ENCODE measurements at places on chromosomes 1 and 21.
A peak's percentile ranks its signal among the peaks of the same experiment; 100 is the strongest.

- DNase-seq: no peak
Measured at GRCh38 chr1:212974711-212975110, 24.4 kb downstream of the VASH2 start.

DNA sequence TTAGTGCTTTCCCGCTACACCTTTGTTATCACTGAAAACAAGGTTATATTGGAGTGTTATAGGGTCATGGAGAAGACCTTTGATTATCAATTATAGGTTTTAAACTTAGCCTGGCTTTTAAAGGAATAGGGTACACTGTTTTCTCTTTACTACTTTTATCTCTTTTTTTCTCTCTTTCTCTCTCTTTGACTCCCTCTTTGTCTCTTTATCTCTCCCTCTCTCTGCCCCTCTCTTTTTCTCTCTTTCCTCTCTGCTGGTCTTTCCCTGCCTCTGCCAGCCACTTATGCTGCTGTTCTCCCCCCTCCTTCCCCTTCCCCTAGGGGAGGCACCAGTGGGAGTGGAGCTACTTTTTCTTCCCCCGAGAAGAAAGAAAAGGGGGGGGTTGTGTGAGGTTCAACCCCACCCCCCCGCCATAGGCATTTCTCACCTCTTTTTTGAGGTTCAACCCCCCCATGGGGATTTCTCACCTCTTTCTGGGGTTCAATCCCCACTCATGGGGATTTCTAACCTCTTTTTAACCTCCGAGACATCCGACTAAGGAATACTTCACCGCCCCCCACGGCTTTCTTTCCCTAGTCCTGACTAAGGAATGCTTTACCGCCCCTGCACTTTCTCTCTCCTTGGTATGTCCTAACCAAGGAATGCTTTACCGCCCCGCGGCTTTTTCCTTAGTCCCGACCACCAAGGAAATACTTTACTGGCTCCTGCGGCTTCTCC, 17.2 kb upstream of the ZBTB8B start:
- no peak for DNase-seq

DNA sequence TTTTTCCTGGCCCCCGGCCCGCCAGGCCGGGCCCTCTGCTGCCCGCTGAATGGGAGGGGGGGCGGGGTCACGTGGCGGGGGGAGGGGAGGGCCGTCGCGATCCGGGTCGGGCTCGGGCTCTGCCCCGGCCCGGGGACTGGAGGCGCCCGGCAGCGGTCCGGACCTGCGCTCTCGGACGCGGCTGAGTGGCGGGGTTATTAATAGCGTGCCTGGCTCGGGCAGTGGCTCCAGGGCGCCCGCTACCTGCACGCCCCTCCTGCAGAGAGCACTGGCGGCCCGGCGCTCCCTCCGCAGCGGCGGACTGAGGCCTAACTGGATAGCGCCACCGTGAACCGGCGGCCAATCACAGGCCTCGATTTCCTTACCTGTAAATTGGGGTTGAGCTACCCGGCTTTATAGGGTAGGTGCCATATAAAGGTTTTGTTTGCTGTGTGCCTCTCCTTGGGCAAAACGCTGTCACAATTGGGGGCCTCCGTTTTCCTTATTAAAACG, 28.1 kb downstream of the AHDC1 start:
- no peak for DNase-seq

- no peak for DNase-seq
Measured at GRCh38 chr1:21939650-21940374, 2.7 kb upstream of the HSPG2 start.

GRCh38 chr21:43012596-43012995, 38.2 kb downstream of the PKNOX1 start:
- no peak for DNase-seq

DNA sequence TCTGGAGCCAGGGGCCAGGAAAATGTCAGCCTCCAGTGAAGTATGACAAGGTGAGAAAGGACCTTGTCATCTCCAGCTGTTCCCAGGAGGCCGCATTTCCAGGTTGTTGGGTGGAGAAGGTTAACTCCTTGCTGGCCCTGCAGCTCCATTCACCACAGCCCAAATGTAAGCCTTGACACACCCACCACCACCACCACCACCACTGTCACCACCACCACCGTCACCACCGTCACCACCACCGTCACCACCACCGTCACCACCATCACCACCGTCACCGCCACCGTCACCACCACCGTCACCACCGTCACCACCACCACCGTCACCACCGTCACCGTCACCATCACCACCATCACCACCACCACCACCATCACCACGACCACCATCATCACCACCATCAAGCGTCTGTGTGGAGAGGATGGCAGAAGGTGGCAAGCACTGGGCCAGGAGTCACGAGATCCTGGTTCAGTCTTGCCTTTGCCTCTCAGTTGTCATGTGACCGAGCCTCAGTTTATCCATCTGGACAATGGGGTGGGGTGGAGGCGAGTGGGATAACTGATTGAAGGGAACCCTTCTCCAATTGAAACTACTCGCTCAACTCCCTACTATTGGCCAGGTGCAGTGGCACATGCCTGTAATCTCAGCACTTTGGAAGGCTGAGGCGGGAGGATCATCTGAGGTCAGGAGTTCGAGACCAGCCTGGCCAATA, 21.2 kb upstream of the FAM131C start:
- no peak for DNase-seq

DNA sequence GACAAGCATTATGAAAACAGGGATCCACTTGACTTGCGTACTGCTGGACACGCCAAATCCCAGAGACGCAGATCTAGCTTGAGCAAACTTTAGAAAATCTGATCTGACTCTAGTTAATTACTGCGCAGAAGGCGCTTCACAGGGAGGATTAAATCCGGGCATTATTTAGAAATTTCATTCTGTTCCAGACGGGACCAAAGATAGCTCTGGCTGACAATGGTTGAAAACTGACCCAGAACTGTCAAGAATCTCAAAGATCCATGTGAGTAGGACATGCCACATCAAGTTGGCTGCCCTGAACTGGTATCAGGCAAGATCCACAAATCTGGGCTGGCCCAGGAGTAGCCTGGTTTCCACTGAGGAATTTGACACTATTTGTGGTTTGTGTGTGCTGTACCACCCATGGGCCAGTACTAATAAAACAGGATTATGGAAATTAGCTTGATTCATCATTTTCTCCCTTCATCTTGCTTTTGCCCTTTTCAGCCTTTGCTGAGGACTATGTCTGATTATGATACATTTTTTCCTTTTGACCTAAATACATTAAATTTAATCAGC, 171.0 kb downstream of the VAV3 start:
- DNase-seq: no peak

DNA sequence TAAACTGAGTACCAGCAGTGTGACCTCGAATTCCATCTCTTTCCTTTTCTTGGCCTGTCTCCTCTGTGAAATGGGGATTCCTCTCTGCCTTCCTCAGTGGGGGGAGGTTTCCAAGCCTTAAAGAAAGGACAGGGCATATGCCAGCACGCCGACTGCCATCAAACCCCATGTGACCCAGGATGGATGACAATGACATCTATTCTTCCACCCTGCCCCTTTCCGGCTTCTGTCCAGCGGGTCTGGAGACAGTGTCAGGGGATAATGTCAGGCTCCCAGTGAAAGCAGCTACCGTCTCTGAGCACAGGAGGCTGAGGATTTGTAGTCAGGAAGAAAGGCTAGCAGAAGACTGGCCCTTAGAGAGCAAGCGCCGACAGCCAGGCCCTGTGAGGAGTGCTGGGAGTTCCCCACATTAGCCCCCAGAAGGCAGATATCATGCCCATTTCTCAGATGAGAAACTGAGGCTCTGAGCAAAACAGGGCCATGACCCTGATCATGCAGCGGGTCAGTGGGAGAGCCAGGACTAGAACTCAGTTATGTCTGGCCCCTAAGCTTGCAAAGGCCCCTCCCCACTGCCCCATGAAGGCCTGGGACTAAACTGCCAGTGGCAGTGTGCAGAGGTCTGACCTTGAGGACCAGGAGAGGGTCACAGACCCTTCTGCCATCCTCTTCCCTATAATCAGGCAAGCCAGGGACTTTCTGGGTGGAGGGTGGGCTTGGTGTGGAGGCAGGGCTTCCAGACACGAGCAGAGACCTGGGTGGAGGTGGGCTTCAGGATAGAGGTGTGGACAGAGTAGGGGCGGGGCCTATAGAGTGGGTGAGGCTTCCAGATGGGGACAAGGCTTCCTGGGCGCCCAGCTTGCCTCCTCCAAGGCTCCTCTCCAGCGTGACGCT, 30.1 kb downstream of the CDCA8 start:
- no peak for DNase-seq

GRCh38 chr1:192170196-192170984, 12.1 kb downstream of the RGS18 start:
- no peak for DNase-seq

DNA sequence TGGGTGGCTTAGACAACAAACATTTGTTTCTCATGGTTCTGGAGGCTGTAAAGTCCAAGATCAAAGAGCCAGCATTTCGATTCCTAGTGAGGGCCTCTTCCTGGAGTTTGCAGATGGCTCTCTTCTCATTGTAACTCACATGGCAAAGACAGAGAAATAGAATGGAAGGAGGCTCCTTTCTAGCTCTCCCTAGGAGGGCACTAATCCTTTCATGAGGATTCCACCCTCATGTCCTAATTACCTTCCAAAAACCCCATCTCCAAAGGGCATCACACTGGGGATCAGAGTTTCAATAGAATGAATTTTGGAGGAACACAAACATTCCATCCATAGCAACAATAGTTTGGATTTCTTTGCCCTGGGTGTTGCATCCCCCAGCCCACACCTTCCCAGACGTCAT, 247.3 kb downstream of the TTLL7 start:
- no peak for DNase-seq

GRCh38 chr1:39132505-39133339, 71.8 kb upstream of the MACF1 start:
- no peak for DNase-seq

DNA sequence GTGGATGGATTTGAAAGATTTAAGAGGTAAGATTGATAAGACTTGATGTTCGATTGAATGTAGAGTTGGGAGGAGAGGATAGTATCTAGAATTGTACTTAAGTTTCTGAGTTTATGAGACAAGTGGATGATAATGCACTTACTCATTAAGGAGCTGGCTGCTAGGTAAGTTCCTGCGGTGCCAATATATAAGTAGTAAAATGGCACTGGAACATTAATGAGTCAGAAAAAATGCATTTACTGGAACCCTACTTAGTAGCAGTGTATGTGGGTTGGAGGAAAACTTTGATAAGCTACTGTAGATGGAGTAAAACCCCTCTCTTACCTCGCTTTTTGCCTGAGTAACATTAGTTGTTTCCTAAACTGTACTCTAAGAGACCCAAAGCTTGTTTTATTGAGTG, 68.2 kb downstream of the ZFYVE9 start:
- no peak for DNase-seq

DNA sequence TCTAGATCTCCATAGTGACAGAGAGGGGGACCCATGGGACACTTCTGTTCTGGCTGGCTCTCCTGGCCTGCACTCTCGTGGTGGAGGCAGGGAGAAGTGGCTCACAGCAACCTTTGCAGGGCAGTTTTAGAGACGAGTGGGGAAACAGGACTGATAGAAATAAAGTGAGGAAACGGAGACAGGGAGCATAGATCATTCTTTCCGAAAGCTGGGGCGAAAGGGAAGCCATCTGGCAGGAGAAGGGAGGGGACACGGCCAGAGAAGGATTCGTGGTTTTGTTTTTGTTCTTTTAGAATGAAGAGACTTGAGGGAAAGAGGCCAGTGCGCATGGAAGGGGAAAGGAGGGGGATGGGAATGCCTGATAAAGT, 3.5 kb downstream of the TIE1 start:
- no peak for DNase-seq

- no peak for DNase-seq
Measured at GRCh38 chr21:32248571-32249461, 30.0 kb downstream of the MIS18A start.

GRCh38 chr1:165947797-165948455, 120.5 kb downstream of the UCK2 start:
- DNase-seq: no peak

DNA sequence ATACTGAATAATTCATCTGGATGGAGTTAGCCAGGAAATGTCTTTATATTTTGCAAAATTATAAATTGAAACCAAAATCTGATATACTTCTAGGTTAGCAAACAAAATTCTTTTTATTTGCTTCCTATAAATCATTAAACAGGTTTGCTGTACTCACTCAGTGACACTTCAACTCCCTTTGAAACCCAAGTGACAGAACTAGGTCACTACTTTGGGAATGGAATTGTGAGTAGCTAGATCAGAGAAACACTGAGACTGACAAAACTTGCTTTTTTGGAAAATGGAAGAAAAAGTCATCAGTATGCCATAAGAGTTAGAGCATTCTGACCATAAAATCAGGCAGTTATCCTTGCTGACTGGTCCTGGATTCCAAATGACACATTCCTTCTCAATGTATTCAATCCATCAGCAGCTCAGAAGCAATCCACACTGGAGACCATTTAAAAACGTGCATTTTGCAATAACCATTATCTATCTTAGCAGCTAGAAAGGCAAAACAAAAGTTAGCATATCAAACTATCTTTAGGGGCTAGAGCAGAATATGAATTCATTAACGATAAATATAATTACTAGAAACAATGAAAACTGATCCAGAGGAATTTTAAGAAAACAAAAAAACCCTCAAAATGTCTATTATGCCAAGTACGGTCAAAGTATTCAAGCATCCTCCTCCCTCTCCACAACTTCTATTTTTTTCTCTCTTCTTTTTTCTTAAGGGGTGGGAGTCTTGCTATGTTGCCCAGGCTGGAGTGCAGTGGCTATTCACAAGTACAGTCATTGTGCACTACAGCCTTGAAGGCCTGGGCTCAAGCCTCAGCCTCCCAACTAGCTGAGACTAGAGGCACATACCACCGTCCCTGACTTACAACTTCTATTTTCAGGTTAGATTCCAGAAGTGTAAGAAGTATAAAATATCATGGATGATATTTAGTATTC, 60.1 kb downstream of the HNRNPR start:
- DNase-seq: no peak

GRCh38 chr1:3856923-3857790, at the start of the genes CEP104 and DFFB:
TSS of gene CEP104 (minus strand) at chr1:3857211. CDS start at chr1:3852407, 4,804 bp downstream.
TSS of gene DFFB (plus strand) at chr1:3857476. CDS start at chr1:3857604, 128 bp downstream.
- peak; percentile 95 for DNase-seq

DNA sequence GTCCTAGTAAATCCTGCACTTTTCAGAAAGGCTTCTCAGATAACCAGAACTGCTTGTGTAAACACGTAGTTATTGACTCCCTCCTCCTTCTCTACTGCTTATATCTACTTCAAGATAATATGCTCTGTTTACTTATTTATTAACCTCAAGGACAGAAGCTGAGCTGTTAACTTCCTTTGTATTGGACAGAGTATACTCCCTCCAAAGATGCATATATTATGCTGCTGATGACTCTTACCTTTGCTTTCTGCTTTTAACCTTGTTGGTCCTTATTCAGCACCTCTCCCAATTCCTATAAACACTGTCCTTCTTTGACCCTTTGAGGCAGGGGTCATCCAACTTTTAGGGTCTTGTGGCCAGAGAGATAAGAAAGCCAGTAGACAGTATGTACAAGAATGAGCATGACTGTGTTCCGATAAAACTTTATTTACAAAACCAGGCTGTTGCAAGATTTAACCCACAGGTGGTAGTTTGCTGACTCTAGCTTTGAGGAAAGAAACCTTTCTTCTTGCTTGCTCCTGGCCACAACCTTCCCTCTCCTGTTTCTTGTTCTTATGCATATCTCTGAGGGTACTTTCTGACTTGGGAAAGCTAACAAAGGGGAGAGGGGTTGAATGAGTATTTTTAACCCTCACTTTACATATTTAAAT, 4.9 kb downstream of the TPM3 start:
- no peak for DNase-seq

GRCh38 chr1:198166900-198167299, 10.1 kb downstream of the NEK7 start:
- DNase-seq: no peak

All from stimulated activated CD4-positive, alpha-beta T cell treated with anti-CD3 and anti-CD28 coated beads, Interleukin-15, amount 100 ng/mL, for 1 hour (primary cell).